Body of pancreas (tissue), 4 donors: ENCODE measurements at places on chromosomes 11 and 22.
A peak's percentile ranks its signal among the peaks of the same experiment; 100 is the strongest.

- H3K4me3 ChIP-seq, result peak within 1 kb of the TSS; percentile 85
- H3K36me3 ChIP-seq, result no peaks in the 10 kb centered on the region
Observed at GRCh38 chr22:38872172-38872830, at the start of gene CBX6. Gene CBX6, minus strand, starts transcription at chr22:38872216. Its CDS starts 26 bp downstream, at chr22:38872190.

DNA sequence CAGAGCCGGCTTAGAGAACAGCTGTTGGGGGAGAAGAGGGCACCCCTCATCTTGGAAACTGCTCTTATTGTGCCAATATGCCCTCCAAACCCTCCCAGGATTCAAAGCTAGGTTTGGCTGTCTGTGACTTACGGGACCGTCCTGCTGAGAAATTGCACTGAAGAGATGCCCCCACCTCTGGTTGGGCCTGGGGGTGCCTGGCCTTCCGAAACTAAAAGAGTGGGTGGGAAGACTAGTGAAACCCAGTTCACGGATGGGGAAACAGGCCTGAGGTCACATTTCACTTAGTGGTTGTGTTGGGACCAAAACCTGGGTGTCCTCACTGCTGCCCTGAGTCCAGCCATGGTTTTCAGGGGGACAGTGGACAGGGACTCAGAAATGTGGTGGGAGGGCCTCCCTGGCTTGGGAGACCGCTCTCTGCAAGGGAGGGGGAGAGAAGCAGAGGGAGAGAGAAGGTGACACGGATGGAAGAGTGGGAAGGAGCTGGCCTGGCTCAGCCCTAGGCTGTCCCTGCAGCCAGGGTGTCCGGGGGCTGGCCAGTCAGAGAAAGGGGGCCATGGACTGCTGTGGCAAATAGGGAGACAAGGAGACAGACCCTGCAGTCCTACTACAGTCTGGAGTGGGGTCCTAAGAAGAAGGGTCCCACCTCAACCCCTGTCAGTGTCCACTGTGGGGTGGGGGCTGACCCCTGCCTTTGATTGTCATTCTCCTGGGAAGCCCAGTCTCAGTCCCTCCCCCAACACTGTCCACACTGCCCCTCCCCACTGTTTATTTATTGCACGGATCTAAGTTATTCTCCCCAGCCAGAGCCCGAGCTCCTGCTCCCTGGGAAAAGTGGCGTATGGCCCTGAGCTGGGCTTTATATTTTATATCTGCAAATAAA is 13.6 kb downstream of the MAFF start:
- DNase-seq, result no peak
- H3K27me3 ChIP-seq, result no peaks in the 10 kb centered on the region
- no peak overlapping the region for H3K27ac ChIP-seq
- no peaks in the 10 kb centered on the region for H3K36me3 ChIP-seq

GRCh38 chr11:79471071-79471844 is 30.4 kb upstream of the TENM4 start:
- H3K36me3 ChIP-seq, result no peaks in the 10 kb centered on the region
- no peaks in the 10 kb centered on the region for H3K27me3 ChIP-seq
- no peaks in the 10 kb centered on the region for H3K4me1 ChIP-seq

DNA sequence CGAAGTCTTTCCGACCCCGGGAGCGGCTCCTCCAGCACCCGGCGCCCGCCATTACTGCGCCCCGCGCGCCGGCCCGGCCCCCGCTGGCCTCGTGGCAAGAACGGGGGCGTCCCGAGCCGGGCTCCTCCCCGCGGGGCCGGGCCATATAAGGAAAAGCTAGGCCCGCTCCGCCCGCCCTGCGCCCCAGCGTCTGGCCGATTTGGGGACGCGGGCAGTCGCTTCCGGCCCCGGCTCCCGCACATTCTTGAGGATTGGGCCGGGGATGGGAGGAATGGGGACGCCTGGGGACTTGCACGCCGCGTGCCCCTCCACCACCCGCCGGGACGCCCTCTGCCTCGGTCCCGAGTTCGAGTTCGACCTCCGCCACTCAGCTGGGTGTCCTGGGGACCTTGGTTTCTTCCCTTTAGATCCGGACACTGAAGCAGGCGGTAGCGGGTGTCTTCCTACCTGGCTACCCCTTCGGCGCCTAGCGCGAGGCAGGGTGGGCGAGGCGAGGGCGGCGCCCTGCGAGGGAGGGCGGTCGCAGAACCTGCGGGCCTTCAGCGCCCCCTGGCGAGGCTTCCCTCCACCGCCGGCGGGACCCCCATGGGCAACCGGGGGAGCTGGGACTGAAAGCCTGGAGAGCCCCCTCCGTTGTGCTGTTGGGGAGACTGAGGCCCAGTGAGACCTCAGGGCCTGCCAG is 3.8 kb downstream of the SMTN start:
- peak overlapping the region; percentile 19 for H3K4me3 ChIP-seq
- H3K27ac ChIP-seq, result peak overlapping the region; percentile 91
- no peaks in the 10 kb centered on the region for H3K27me3 ChIP-seq
- peaks cover 10% of the 10 kb centered on the region for H3K36me3 ChIP-seq
- peaks cover 61% of the 10 kb centered on the region for H3K4me1 ChIP-seq

- no peaks in the 10 kb centered on the region for H3K4me1 ChIP-seq
- no peak overlapping the region for H3K4me3 ChIP-seq
- DNase-seq, result no peak
- H3K36me3 ChIP-seq, result no peaks in the 10 kb centered on the region
- H3K27ac ChIP-seq, result no peak overlapping the region
Observed at GRCh38 chr11:129427816-129428406, 52.3 kb downstream of the BARX2 start.

GRCh38 chr11:68914761-68915160 is 11.1 kb downstream of the IGHMBP2 start:
- no peak for DNase-seq
- no peak overlapping the region for H3K4me3 ChIP-seq
- H3K27ac ChIP-seq, result no peak overlapping the region
- no peaks in the 10 kb centered on the region for H3K4me1 ChIP-seq
- peaks cover 12% of the 10 kb centered on the region for H3K36me3 ChIP-seq

DNA sequence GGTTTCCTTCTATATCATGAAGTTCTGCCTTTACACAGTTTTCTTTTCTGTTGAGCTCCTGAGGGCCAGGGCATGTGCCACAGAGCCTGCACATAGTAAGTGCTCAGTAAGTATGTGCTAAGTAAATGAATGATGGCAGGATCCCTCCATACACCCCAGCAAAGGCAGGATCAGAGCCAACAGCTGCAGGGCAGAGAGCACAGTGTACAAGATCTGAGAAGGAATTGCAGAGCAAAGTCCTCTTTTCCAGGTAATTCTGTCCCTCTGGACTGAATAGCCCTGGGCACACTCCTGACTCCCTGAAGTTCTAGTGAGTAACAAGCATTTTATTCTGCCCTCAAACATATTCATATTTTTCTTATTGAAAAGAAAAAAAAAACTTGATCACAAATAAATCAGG is 117.7 kb downstream of the GALNT18 start:
- no peak overlapping the region for H3K27ac ChIP-seq
- H3K36me3 ChIP-seq, result no peaks in the 10 kb centered on the region
- H3K4me1 ChIP-seq, result peaks cover 26% of the 10 kb centered on the region
- DNase-seq, result no peak
- no peak overlapping the region for H3K4me3 ChIP-seq

- no peaks in the 10 kb centered on the region for H3K27me3 ChIP-seq
- DNase-seq, result no peak
- H3K36me3 ChIP-seq, result no peaks in the 10 kb centered on the region
- H3K4me1 ChIP-seq, result no peaks in the 10 kb centered on the region
- H3K4me3 ChIP-seq, result no peak overlapping the region
Observed at GRCh38 chr11:62153087-62153395, 29.2 kb downstream of the INCENP start.

DNA sequence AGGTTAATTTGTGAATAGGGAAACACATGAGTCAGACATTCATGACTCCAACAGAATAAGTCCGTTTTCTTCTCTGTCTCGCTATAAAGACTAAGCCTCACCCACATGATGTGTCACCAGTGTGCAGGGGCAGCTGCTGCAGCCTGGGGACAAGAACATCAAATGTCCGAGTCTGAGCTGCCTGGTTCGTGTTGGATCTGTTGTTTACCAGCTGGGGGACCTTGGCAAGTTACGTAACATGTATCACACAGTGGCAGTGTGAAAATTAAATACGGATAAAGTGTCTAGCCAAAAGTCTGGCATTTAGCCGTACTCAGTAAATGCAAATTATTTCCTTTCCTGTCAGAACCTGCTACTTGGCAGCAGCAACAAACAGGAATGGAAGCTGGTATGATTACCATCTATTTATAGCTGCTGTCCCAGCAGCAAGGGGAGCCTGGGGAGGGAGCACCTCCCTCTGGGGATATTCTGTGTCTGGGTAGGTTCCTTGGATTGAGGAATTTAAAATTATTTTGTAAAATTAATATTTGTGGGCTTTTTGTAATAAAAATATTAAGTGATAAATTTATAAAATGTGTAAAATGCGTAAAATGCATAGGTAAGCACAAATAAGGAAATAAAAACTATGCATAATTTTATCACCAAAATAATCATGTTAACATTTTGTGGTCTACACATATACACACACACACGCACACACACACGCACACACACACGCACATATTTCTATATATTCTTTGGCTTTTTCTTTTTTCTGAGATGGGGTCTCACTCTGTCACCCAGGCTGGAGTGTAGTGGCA is 1.3 kb upstream of the CLDN25 start:
- peak overlapping the region; percentile 78 for H3K27ac ChIP-seq
- H3K27me3 ChIP-seq, result no peaks in the 10 kb centered on the region
- H3K4me3 ChIP-seq, result no peak overlapping the region
- peaks cover 15% of the 10 kb centered on the region for H3K4me1 ChIP-seq
- DNase-seq, result peak; percentile 78

- no peaks in the 10 kb centered on the region for H3K27me3 ChIP-seq
- H3K4me3 ChIP-seq, result no peak overlapping the region
- H3K36me3 ChIP-seq, result no peaks in the 10 kb centered on the region
- peak overlapping the region; percentile 91 for H3K27ac ChIP-seq
- no peak for DNase-seq
Observed at GRCh38 chr11:111922803-111923202, 4.1 kb downstream of the C11orf52 start.

GRCh38 chr11:73972620-73973449 is 9.8 kb downstream of the UCP2 start:
- H3K27me3 ChIP-seq, result no peaks in the 10 kb centered on the region
- no peak overlapping the region for H3K4me3 ChIP-seq
- no peak overlapping the region for H3K27ac ChIP-seq
- DNase-seq, result no peak
- no peaks in the 10 kb centered on the region for H3K36me3 ChIP-seq
- no peaks in the 10 kb centered on the region for H3K4me1 ChIP-seq

GRCh38 chr22:22047776-22048175 is 65.2 kb upstream of the TOP3B start:
- no peaks in the 10 kb centered on the region for H3K4me1 ChIP-seq
- no peaks in the 10 kb centered on the region for H3K36me3 ChIP-seq
- no peaks in the 10 kb centered on the region for H3K27me3 ChIP-seq
- H3K4me3 ChIP-seq, result no peak overlapping the region

DNA sequence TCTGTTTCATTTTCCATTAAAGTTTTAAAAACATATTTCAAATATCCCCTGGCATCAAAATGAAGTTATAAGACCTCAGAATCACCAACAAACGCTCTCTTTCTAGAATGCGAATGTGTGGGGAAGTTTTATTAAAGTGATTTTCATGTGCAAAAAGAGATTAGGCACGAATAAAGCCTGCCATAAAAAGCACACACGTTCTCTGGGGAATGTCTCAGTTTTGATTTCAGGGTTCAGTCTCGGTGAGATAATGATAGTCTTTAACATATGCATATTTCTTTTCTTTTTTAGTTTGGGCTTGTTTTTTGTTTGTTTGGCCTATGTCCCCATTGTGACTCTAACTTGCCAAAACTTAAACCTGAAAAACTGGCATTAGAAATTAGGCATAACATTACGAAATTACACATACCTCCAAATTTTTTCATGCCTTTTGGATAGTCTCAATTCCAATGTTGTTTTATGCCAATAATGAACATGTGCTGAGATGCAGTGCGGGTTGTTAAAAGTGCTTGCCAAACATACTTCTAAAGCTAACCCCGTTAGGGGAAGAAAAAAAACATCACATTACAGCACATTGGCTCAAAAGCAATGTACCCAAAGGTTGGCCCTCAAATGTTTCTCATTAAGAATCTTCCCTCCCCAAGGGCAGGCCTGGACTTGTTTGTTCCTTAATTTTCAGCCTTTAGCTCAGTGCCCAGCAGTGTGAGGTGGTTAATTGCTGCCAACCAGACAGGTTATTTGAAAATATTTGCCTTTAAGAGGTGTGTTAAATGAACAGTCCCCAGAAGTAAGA is 33.2 kb upstream of the FBLN1 start:
- H3K27ac ChIP-seq, result no peak overlapping the region
- peaks cover 4% of the 10 kb centered on the region for H3K4me1 ChIP-seq
- H3K27me3 ChIP-seq, result no peaks in the 10 kb centered on the region
- DNase-seq, result no peak
